ENCODE measurements at places on chromosomes 11 and 22.

- H3K27ac ChIP-seq, result no peak overlapping the region
- H3K36me3 ChIP-seq, result peaks cover 93% of the 10 kb centered on the region
- no peaks in the 10 kb centered on the region for H3K4me1 ChIP-seq
- DNase-seq, result no peak
These were observed 7.9 kb downstream of the INPPL1 start for GRCh38 chr11:72232260-72233055.

DNA sequence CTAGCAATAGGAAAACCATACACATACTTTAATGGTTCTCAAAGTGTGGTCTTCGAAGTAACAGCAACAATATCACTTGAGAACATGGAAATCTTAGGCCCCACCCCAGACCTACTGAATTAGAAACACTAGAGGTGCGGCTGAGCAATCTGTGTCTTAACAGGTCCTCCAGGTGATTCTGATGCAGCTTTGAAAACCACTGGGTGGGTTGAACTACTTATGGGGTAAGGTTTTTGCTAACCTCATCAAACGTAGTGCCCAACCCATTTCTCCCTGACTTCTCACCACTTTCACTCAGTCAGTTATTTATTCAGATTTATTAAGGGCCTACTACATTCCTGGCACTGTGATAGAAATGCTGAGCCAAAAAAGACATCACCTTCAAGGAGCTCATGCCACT is 3.7 kb downstream of the MPZL2 start:
- no peak overlapping the region for H3K4me3 ChIP-seq
- no peak for DNase-seq
- H3K27ac ChIP-seq, result no peak overlapping the region
- H3K36me3 ChIP-seq, result no peaks in the 10 kb centered on the region
- no peaks in the 10 kb centered on the region for H3K4me1 ChIP-seq
- H3K27me3 ChIP-seq, result no peaks in the 10 kb centered on the region

DNA sequence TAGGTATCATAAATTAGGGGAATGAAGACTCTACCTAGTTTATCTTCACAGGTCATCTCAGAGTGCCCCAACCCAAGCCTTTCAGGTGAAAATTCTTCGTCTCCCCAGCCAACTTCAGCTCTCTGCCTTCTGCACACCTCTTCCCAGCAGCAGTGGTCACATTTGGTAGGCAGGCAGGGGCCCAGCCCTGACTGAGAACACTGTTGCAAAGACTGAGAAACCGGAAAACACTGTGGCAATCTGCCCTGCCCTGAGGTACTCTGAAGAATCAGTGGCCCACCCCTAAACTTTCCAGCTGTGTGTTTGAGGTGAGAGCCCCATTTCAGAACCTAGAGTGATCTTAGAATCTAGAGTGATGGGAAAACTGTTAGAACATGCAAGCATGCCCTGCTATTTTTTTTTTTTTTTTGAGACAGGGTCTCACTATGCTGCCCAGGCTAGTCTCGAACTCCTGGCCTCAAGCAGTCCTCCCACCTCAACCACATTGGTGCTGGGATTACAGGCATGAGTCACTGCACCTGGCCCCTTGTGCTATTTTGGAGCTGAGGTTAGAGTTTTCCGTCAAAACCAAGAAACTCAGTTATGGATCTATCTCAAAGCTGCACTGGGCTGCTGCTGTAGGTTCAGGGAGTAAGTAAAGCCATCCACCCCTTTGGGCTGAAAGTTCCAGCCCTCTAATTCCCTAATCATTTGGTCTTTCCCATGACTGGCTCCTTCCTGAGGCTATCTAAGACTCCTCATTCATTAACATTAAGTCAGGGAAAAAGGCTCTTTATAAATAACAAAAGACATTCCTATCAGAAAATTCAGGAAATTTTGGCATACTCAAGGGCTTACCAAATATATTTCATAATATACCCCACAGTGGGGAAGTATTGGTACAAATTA is 1.7 kb upstream of the LDHA start:
- H3K36me3 ChIP-seq, result peaks cover 15% of the 10 kb centered on the region
- peaks cover 14% of the 10 kb centered on the region for H3K4me1 ChIP-seq
- DNase-seq, result no peak

DNA sequence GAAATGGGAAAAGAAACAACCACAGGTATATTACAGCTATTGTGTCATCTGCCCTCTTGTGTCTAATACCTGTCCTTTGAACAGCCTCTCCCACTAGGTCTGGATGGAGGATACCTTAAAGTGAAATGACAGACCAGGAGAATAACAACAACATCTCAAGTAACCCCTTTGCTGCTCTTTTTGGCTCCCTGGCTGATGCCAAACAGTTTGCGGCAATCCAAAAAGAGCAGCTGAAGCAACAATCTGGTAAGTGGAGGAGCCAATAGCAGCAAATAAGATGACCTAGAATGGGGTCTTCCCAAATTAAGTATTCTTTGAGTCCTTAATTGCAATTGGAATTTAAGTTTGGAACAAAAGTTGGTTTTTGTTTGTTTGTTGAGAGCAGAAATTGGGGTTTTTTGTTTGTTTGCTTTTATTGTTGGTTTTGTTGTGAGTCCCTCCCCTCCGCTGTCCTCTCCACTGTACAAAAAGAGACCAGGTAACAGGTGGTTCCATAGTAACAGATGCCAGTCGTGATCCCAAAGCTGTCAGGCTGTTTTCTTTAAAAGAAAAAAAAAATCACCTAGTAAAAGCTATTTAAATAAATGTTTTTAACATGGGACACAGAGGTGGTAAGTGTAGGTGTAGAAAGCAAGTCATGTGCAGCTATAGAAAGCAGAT is 5.7 kb downstream of the UBE4A start:
- no peak overlapping the region for H3K4me3 ChIP-seq
- peaks cover 52% of the 10 kb centered on the region for H3K36me3 ChIP-seq
- DNase-seq, result no peak
- H3K4me1 ChIP-seq, result peaks cover 7% of the 10 kb centered on the region
- no peaks in the 10 kb centered on the region for H3K27me3 ChIP-seq
- H3K27ac ChIP-seq, result no peak overlapping the region

GRCh38 chr11:22459048-22459447 is 120.9 kb downstream of the SLC17A6 start:
- no peaks in the 10 kb centered on the region for H3K4me1 ChIP-seq
- no peaks in the 10 kb centered on the region for H3K27me3 ChIP-seq
- no peaks in the 10 kb centered on the region for H3K36me3 ChIP-seq
- no peak for DNase-seq

DNA sequence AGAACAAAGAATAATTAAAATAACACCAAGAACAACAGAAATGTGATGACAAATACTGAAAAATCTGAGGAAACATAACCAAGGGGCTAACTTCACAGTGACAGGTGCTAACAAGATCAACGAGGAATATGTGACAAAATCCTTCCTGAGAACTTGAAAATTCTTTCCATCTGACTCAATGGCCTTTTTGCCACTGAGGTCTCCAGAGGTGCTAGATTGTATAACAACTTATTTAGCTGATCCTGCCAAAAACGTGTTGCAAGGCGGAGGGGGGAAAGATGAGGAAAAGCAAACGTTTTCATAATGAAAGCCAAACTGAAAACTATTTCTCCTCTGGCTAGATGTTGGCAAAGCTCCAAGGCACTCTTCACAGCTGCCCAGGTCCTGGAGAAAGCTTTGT is 364.5 kb downstream of the NTM start:
- DNase-seq, result no peak
- H3K36me3 ChIP-seq, result no peaks in the 10 kb centered on the region
- no peak overlapping the region for H3K4me3 ChIP-seq
- no peaks in the 10 kb centered on the region for H3K27me3 ChIP-seq
- no peak overlapping the region for H3K27ac ChIP-seq

GRCh38 chr11:119737366-119738058 is 8.5 kb upstream of the NECTIN1 start:
- no peak overlapping the region for H3K4me3 ChIP-seq
- H3K27ac ChIP-seq, result no peak overlapping the region
- no peaks in the 10 kb centered on the region for H3K36me3 ChIP-seq
- no peak for DNase-seq
- H3K27me3 ChIP-seq, result no peaks in the 10 kb centered on the region
- H3K4me1 ChIP-seq, result no peaks in the 10 kb centered on the region

DNA sequence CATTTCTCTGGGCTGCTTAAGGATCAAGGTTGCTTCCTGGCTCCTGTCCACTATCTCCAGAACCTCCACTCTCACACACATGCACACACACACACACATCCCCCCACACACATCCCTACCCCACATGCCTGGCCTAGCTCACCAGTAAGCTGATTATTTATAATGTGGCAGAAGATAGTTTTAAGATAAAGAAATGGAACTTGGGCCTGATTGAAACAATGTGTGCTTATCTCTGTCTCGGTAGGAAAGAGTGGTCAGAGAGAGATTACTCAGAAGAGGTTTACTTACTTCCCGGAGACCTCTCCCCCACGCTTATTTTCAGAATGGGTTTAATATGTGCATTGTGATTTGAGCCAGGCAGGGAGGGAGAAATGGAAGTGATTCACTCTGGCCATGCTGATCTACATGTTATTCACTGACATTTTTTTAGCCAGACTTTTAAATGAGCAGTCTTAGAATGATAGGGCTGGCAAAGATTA is 422.4 kb downstream of the TENM4 start:
- no peak for DNase-seq
- H3K27ac ChIP-seq, result no peak overlapping the region
- H3K36me3 ChIP-seq, result no peaks in the 10 kb centered on the region
- H3K4me1 ChIP-seq, result no peaks in the 10 kb centered on the region
- no peaks in the 10 kb centered on the region for H3K27me3 ChIP-seq
- no peak overlapping the region for H3K4me3 ChIP-seq

DNA sequence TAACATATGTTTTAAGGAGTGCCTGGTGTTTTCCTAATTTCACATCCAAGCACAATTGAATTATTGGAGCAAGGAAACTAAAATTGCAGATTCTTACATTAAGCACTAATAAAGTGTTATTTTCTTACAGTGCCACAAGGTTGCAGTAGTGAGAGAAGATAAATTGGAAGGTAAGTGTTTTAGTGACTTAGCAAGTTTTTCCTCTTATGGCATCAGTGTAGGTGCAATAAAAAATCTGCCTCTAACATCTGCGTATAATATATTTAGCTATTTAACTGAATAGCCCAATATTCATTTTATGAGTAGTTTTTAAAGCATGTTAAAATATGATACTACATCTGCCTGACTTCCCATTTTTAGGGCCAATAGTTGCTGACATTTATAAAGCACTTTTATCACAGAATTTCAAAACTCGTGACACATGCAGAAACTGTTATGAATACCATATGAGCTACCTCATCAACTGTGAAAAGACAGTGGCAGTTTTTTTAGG is 19.0 kb downstream of the POLD3 start:
- H3K4me1 ChIP-seq, result peaks cover 14% of the 10 kb centered on the region
- no peak for DNase-seq
- peak overlapping the region; percentile 66 for H3K27ac ChIP-seq

- H3K27me3 ChIP-seq, result no peaks in the 10 kb centered on the region
- no peaks in the 10 kb centered on the region for H3K36me3 ChIP-seq
- H3K4me1 ChIP-seq, result no peaks in the 10 kb centered on the region
- no peak for DNase-seq
- H3K27ac ChIP-seq, result no peak overlapping the region
These were observed 9.2 kb upstream of the IL10RA start for GRCh38 chr11:117977029-117977428.

- no peaks in the 10 kb centered on the region for H3K27me3 ChIP-seq
- no peak overlapping the region for H3K27ac ChIP-seq
- no peak for DNase-seq
- no peaks in the 10 kb centered on the region for H3K36me3 ChIP-seq
- no peak overlapping the region for H3K4me3 ChIP-seq
These were observed 646.0 kb downstream of the OPCML start for GRCh38 chr11:132886335-132886734.

DNA sequence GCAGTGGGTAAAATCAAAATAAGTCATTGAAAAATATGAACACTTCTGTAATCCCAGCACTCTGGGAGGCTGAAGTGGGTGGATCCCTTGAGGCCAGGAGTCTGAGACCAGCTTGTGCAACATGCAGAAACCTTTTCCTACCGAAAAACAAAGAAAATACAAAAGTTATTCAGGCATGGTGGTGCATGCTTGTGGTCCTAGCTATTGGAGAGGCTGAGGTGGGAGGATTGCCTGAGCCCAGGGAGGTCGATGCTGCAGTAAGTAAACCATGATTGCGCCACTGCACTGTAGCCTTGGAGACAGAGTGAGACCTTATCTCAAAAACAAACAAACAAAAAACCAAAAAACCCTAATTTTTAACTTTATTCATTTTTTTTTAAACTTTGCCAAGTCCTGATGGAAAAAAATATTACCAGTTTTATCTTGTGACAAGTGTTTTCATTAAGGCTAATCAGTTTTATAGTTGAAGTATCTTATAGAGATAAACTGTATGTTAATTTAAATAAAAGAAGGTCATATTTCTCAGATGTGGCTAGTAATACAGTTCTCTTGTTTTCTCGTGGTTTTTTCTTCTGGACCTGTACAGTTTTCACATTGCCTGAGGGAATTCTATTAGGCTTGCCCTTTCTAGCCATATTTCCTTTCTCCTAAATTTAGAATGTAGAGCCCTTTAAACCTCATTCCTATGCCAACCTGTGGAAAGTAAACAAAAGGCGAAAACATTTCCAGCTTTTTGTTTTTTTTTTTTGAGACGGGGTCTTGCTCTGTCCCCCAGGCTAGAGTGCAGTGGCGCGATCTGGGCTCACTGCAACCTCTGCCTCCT is 9.4 kb downstream of the HIPK3 start:
- peaks cover 79% of the 10 kb centered on the region for H3K4me1 ChIP-seq
- no peak overlapping the region for H3K4me3 ChIP-seq
- H3K36me3 ChIP-seq, result no peaks in the 10 kb centered on the region
- H3K27me3 ChIP-seq, result no peaks in the 10 kb centered on the region
- H3K27ac ChIP-seq, result no peak overlapping the region

- H3K4me1 ChIP-seq, result no peaks in the 10 kb centered on the region
- DNase-seq, result no peak
- no peak overlapping the region for H3K27ac ChIP-seq
- no peak overlapping the region for H3K4me3 ChIP-seq
These were observed 377.2 kb upstream of the DDI1 start for GRCh38 chr11:103659206-103659618.

- no peak overlapping the region for H3K4me3 ChIP-seq
- no peak overlapping the region for H3K27ac ChIP-seq
- H3K4me1 ChIP-seq, result no peaks in the 10 kb centered on the region
- H3K27me3 ChIP-seq, result no peaks in the 10 kb centered on the region
- DNase-seq, result no peak
These were observed 32.1 kb downstream of the CACNG2 start for GRCh38 chr22:36671404-36671803.

- H3K27me3 ChIP-seq, result no peaks in the 10 kb centered on the region
- no peak overlapping the region for H3K4me3 ChIP-seq
- no peaks in the 10 kb centered on the region for H3K4me1 ChIP-seq
- peaks cover 3% of the 10 kb centered on the region for H3K36me3 ChIP-seq
- no peak overlapping the region for H3K27ac ChIP-seq
These were observed 102.4 kb downstream of the PRMT3 start for GRCh38 chr11:20489948-20490347.

Measured in ascending aorta (tissue), 2 donors.